ENCODE measurements at places on chromosomes 11 and 22.

- no peak for DNase-seq
Observed at GRCh38 chr11:117960406-117960805, 25.8 kb upstream of the IL10RA start.

DNA sequence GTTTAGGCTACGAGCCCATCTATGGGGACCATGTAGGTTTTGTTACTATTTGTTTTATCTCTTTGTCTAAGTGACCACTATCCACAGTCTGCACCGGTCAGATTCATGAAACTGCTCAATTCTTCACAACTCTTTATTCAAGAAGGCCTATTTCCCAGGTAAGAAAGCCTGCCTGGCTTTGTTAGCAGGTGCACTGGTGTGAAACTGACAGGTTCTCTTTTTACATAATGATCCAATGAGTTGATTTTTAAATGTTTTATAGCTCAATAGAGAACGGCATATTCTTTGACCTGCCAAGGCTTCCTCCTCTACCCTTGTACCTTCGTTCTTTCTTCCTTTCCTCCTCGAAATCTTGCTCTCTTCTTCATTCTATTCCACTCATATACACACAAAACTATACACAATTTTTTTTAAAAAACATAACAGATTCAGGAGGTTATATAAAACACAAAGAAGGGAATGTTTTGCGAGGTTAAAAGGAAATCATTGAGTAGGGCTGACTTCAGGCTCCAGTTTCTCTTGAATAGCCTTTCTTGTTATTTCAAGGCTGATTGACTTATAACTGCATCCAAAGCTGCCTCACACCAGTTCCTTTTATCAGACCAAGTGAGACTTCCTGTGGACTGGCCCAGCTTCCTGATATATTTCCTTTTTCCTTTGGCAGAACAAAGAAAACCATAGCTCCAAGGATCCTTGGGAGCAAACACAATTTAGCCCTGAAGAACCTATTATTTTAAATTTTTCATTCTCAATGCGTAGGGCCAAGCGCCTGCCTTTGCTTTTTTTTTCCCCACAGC is 11.4 kb downstream of the FLI1 start:
- no peak for DNase-seq

DNA sequence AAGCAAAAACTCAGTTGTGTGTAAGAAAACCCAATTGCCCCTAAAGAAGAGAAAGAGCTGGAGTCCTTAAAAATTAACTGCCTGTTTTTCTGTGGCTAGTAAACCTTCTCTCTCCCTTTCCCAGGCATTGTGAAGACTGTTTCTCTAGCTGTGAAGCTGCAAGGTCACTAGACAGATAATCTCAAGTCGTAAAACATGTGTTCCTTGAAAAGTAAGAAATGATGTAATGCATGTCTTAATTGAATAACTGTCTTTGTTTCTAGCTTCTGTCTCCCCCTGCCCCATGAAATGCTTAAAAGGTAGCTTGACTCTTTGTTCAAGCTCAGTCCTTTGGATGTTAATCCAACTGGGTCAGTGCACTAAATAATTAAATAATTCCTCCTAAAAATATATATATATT is 29.5 kb upstream of the FAM181B start:
- DNase-seq = no peak

DNA sequence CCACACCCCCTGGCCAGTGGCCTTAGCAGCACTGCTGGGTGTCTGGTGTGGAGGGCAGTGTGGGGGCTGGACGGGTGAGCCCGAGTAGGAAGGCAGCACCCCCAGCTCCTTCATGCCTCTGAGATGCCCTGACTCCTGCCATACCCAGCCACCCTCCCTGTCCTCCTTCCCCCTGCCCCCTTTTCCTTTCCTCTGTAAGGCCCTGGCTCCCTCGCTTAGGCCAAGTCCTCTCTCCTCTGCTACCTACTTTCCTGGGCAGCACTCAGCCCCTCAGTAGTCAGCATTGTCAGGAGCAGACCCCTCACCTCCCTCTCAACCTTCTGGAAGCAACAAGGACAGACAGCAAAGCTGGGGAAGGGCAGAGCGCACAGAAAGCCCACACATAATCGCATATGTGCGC is 48.0 kb downstream of the BUD13 start:
- DNase-seq = no peak

GRCh38 chr11:4527926-4528325 is 17.1 kb upstream of the OR52M1 start:
- DNase-seq = no peak

GRCh38 chr11:7576726-7577290 is 63.0 kb downstream of the PPFIBP2 start:
- no peak for DNase-seq

DNA sequence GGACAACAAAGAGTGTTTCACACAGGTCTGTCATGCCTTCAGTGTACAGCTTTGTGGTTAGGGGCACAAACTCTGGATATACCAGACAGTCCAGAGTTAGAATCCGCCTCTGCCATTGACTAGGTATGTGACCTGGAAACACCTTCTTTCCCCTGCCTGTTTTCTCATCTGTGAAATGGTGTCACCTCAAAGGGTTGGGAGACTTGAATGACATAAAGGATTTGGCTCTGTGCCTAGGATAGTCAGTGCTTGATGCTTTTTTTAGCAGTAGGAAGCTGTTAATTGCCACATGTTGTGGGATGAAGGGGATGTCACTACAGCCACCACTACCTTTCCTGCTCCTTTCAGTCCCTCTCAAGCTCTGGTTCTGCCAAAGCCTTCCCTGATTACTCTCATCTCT is 17.4 kb upstream of the LRRC55 start:
- no peak for DNase-seq

DNA sequence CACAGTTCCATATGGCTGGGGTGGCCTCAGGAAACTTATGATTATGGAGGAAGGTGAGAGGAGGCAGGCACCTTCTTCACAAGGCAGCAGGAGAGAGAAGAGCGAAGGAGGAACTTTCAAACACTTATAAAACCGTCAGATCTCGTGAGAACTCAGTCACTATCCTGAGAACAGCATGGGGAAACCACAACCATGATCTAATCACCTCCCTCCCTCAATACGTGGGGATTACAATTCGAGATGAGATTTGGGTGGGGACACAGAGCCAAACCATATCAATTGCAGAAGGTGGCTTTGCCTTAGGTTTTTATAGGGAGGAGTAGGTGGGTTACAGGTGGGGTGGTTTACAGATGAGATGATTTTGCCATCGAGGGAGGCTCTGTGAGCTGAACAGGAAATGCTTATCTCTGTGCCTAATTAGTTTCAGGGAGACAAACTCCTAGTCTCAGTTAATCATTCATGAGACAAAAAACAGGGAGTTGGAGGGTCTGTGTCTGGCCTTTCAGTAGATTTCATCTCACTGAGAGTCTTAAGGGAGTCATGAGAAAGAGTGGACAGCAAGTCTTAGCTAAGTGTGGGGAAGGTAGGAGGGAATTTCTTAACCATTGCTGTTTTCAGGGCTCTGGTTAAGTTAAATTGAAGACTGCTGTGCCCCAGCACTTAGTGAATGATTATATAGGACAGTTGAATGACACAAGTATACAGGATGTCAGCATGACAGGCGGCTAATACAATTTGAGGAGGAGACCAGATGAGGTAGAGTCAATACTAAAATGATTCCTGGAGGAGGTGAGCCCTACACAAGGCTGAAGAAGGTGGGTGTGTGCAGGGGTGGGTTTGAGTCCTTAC is 47.7 kb downstream of the CWC15 start:
- DNase-seq = no peak

DNA sequence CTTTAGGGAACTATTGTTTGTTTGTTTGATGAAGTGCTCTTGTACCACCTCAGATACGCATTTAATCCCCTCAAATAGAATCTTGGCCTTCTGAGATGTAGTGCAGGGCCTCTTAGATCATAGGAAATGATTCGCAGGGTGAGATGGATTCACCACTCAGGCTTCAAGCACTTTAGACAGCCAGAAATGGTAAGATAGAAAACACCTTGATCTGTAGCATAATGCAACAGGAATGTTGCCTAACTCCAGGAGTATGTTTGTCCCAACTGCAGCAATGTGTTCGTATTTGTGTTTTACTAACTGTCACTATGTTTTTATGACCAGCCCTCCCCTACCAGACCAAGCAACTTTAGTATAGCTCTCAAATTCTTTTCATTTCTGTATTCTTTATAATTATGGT is 761.2 kb downstream of the NELL1 start:
- DNase-seq = no peak

GRCh38 chr11:61897387-61898246 is 6.3 kb upstream of the FADS3 start:
- DNase-seq = peak; percentile 78

DNA sequence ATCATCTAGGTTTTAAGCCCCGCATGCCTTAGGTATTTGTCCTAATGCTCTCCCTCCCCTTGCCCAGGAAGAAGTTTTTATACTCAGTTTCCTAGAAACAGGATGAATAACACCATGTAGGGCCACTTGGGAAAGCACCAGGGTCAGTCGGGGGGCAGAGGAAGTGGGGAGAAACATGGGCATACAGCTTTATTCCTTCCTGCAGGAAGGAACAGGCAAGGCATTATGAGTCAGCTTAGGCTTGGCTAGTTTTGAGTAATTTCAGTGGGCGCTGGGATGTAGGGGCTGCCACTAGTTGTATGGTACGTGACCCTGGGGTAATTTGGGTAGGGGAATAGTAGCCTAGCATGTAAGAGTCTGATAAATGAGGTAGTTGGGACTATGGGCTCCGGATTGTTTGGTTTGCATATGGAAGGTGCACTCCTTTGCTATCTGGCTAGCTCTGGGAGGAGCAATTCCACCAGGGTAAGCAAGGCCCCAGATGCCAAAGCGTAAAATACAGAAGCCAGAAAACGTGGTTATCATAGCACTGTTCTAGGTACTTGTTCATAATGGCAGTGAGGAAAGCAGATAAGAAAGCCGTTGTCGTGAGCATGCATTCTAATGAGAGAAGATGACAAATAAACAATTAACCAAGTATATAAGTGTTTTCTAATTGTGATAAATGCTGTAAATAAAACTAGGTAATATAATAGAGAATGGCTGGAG is 24.8 kb downstream of the ACER3 start:
- no peak for DNase-seq

DNA sequence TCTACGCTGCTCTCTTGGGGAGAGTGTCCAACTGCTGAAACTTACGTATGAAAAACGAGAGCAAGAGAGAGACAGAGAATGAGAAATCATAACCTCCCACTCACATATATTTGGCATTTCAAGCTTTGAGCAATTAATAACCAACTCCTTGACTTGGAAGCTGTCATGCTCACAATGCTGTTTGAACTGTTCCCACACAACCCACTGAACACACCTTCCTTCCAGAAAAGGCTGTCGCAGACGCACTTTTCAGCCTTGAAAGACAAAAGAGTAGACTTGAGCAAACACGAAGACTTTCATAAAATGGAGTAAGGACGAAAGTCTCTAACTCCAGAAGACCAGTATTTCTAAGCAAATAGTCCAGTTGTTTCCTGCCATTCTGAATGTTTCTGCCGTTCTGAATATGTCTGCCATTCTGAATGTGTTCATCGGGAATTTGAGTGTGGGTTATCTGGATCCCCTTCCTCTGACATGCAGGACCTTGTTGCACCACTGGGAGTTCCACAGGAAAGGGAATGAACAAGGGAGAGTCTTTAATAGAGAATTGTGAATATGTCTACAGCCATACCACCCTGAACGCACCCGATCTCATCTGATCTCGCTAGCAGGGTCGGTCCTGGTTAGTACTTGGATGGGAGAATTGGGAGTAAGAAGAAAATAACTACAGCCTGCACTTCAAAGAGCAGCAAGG is 86.2 kb upstream of the BARX2 start:
- no peak for DNase-seq

GRCh38 chr22:27919942-27920755 is 1.1 kb upstream of the PITPNB start:
- no peak for DNase-seq

Data from dorsolateral prefrontal cortex (tissue), 122 donors.